ENCODE measurements at places on chromosomes 7 and 10.

DNA sequence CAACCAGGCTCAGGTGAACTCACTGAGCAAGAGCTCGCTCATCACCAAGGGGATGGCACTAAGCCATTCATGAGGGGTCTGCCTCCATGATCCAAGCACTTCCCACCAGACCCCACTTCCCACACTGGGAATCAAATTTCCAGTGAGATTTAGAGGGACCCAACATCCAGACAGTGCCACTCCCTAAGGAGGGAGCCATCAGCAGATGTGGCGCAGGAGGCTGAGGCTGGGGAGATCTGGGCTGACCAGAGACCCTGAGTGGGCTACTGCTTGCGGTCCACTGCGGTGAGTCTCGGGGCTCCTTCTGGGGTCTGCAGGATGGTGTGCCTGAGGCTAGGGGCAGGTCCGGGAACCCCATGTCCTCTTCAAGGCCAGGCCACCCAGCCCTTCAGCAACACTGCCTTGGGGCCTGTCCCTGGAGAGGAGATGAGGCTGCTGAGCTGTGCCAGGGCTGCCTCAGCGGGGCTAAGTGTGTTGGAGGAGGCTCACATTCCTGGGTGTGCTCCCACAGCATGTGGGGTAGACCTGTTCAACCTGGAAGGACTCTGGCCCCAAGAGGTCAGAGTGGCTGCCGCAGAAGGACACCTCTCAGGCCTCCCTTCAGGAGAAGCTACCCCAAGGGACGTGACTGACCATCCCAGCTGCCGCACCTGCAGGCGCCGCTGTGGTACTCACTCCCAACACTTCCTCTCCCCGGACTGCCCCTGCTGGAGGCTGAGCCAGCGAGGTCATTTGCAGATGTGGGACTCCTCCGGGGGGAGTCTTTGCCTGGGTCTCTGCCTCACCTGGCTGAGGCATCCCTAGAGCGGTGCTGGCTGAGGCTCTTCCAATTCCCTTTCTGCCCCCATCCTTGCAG is 22.3 kb upstream of the PCBD1 start:
- DNase-seq: no peak

GRCh38 chr10:101895781-101896180 is 52.2 kb upstream of the KCNIP2 start:
- no peak for DNase-seq

DNA sequence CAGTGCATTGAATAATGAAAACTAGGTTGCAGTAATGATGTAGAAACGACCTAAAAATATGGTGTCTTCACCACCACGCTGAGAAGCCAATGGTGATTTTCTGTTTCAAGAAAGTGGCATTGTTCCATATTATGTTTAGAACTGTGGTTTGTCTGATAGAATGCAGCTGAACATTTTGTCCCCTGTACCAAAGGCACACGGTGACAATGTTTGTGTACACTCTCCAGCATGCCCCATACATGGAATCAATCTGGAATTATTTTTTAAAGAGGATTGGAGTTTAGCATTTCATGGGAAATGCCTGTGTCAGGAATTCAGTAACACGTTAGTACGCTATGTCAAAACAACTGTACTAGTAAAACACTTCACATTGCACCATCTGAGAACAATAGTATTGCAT is 237.4 kb upstream of the AUTS2 start:
- DNase-seq: no peak

DNA sequence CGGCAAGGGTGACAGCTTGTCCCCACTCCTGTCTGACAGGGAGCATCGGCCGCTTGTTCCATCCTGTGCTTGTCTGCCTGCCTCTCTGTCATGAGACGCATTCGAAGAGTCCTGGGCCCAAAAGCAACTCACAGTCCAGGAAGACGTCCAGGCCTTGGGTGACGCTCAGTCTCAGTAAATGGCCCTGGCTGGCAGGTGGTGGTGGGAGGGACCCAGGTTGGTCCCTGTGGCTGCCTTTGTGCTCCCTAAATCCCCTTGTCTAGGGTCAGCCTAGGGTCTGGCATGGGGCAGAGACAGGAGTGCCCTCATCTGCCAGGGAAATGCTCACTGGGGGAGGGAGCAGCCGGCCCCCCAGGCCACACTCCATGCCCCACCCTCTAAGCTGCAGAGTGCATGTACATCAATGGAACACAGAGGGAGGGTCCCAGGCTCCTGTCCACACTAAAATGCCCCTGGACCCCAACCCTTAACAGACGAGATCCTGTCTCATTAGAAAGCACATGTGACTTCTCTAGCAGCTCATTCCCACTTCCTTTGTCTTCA is 295.2 kb upstream of the ZNF32 start:
- DNase-seq: no peak

DNA sequence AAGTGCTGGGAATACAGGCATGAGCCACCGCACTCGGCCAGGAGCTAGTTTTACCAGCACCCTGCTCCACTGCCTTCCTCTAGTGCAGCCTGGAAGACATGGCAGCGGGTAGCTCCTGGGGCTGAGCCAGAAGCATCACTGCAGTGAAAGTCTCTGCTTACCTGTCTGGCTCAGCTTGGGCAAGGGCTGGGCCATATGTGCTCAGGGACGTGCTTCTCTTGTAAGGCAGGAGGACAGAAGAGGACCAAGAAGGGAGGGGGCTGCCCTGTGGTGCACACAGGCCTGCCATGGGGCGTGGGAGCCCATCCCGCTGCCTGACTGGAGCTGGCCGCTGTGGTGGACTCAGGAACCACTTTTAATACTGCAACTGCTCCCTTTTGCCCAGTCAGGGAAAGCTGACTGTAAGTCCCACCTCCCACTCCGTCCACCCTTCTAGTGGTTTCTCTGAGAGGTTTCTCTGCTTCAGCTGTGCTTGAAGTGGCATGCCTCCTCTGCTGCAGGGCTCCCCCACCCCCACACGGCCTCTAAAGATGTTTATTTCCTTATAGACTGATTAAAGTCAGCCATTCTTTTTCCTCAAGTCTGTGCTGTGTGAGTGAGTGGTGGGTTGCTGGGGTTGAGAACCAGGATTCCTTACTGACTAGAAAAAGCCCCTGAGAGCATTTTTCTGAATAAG is 25.3 kb upstream of the C10orf95 start:
- no peak for DNase-seq

DNA sequence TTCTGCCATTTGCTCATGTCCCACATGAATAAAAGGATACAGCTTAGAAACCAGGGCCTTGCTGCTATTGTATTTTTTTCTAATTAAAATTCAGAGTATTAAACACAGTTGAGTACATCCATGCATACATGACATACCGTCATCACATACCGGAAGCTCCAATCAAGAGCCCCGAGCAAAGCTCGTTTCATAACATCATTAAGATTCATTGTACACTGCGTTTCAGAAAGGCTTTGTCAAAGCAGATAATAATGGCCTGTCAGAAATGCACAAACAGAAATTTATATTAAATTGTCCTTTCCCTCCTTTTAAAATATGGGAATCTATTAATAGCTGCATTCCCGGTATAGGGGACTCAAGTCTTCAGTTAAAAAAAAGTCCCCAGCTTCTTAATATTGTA is 103.4 kb downstream of the PRTFDC1 start:
- DNase-seq: no peak

DNA sequence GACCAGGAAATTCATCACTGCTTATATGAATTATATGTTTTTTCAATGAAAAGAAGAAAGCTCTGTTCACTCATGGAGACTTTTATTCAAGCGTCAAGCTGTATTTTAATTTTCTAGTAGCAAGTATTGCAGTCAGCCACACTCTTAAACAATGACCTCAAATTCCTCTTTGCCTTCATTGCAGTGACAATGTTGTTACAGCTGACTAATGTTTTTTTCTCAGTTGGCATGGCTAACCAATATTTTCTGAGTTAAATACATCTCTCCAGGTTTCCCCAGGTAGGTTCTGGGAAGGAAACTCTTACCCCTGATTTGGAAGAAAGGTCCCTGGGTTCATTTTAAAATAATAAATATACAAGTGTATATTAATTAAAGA is 241.5 kb downstream of the WDR11 start:
- no peak for DNase-seq

- DNase-seq: peak; percentile 99
Observed at GRCh38 chr7:130292682-130293257, at the start of gene CPA4. Gene CPA4, plus strand, starts transcription at chr7:130293161. Its CDS starts 20 bp downstream, at chr7:130293181.

- DNase-seq: no peak
Observed at GRCh38 chr10:30057894-30058556, 1.4 kb downstream of the JCAD start.

DNA sequence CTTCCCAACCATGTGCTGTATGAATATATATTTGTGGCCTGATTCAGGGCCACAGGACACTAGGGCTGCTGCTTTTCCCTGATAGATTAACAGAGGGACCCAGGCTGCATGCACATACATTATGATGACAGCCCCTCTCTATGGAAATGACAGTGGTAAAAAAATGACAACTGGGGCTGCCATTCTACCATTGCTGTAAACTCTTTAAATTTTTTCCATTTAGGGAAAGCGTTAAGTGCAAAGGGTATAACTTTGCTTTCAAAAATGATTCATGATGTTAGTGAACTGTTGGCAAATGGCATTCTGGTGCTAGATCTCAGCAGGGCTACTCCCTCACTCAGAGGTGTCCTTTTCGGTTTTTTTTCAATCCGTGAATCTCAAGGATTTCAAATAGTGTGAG is 4.2 kb downstream of the CTBP2 start:
- peak; percentile 37 for DNase-seq

DNA sequence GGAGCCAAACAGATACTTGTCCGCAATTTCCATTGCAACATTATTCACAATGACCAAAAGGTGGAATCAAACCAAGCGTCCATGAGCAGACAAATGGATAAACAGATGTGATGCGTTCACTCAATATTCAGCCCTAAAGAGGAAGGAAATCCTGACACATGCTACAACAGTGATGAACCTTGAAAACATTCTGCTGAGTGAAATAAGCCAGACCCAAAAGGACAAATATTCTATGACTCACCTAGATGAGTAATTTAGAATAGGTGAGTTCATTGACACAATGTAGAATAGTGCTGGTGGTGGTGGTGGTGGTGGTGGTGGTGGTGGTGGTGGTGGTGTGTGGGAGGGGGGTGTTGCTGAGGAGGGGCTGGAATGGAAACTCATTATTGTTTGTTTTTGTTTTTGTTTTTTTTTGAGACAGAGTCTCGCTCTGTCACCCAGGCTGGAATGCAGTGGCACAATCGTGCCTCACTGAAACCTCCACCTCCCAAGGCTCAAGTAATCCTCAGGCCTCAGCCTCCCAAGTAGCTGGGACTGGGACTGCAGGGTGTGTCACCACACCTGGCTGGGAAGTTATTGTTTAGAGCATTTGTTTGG is 28.6 kb downstream of the SMKR1 start:
- DNase-seq: peak; percentile 84

GRCh38 chr7:37323966-37324365 is 124.7 kb downstream of the ELMO1 start:
- no peak for DNase-seq

DNA sequence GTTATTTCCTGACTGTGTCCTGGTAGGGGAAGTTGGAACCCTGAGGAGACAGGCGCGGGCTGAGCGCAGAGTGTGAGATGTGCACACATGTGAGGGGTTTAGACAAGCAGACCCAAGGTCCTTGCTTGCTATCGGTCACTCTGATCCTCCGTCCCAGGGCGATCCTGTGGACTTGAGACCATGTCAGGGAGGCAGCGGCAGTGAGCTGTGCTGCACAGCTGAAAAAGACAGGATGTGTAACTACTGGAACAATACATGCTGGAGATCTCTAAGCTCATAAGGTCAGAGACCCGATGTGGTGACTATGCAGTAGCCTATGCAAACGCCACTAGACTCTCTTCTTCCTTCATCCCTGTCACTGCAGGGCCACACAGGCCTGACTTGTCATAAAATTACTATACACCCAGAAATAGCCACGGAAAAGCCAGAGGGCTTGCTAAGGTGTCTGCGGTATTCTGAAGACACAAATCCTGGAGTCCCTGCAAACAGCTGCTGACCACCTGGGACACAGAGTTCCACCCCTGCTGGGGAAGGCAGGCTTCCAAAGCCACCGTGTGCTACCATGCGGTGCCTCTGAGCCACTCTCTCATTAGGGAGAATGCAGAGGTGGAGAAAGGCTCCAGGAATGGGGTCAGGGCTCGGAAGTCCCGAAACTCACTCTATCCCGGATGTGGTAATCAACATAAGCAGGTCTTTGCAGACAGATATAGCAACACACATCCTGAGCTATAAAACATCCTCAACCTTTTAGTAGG is 91.1 kb upstream of the DDC start:
- peak; percentile 67 for DNase-seq

GRCh38 chr7:128011131-128011661 is 20.0 kb downstream of the LRRC4 start:
- DNase-seq: no peak

DNA sequence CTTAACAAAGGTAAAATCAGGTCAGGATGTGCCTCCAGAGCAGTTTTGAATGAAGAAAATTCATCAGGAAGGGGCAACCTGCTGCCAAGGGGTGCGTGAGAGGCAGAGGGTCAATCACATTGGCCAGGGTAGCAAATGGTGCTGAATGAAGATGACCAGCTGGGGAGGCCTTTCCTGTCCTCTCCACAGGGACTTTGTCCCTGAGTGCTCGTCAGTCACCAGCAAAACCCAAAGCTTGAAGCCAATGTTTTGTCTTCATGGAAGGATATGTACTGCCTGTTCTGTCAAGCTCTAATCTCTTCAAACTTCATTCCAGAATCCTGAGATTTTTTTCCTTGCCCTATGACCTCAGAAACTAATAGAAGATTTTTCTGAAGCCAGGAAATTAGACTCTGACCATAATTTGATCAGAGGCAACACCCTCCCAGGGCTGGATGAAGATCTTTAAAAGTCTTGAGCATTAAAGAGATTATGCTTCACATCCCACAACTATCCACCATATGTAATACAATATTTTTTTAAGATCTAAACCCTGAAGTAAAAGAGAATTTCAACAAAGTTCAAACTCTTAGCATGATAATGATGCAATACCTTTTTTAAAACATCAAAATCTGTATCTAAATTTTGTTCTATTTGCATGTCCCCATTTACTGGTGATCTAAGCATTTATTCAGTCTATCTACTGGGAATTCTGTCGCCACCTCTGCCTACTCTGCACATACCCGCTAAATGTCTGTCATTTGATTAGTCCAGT is 243.0 kb downstream of the SNX13 start:
- DNase-seq: no peak

GRCh38 chr7:5827755-5828154 is 46.3 kb upstream of the RNF216 start:
- peak; percentile 3 for DNase-seq

DNA sequence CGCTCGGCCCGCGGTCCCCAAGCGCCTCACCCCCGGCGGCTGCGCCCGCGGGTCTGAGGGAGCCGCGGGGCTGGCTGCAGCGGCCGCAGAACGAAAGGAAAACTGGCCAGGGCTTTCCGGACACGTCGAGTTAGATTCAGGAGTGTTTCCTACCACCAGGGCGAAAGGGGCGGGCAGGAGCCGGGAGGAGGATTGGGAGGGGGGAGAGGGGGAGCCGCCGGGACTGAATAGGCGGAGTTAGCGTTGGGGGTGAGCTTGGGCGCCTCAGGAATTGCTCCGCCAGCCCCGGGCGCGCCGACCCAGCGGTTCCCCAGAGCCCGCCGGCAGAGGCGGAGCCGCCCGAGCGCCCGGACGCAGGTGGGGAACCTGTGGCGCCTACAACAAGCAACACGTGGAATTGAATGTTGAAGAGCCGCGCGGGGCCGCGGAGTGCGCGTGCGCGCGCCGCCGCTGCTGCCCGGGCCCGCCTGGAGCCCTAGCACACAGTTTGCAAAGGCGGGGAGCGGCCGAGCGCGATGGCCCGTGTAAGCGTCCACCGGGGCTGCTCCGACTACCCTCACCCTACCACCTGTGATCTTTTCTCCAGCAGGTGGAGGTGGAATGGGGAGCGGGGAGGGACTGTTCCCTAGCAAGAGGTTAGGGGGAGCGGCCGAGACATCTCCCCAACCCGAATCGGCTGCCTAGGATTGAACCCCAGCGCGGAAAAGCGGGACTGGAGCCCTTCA is at the start of gene CADPS2:
CADPS2 (minus strand) TSS at position 104 of the 725 bp plus-strand sequence. CDS start 123 bp downstream, outside the sequence.
- DNase-seq: peak; percentile 33
